ENCODE measurements at places on chromosomes 13 and 19. TPM values are rescaled to one million over a fixed set of nuclear protein-coding genes. Genes with fewer than 3 reads are reported as not detected.

DNA sequence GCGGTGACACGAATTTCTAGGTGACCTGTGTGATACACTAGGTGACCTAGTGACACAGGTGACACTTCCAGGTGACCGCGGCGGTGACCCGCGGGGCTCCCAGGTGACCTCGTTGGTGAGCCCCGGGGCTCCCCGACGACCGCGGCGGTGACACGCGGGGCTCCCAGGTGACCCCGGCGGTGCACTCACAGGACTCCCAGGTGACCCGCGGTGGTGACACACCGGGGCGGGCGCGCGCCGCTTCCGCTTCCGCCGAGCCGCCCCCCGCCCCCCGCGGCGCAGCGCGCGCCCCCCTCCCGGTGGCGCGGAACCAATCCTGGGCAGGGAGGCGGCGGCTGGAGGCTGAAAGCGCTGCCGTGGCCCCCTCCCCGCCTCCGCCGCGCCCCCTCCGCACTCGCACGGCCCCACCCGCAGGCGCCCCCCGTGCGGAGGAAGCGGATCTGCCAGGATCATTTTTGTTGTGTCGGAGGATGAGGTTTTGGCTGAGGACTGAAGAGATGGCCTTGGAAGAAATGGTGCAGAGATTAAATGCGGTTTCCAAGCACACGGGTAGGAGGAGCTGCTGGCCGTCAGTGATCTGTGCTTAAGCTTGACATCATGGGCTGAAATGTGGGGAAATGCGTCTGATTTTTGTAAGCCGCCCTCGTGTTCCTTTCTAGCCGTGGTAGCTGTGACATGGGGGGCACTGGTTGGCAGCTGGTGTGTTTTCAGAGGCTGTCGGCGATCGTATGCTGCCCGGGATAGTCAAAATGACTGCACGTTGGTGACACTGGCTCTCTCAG, at the start of gene MCF2L:
Gene MCF2L (plus strand): TSS at position 305 of the 782 bp plus-strand sequence. CDS start 166 bp downstream, at position 471.
- no peak for DNase-seq

DNA sequence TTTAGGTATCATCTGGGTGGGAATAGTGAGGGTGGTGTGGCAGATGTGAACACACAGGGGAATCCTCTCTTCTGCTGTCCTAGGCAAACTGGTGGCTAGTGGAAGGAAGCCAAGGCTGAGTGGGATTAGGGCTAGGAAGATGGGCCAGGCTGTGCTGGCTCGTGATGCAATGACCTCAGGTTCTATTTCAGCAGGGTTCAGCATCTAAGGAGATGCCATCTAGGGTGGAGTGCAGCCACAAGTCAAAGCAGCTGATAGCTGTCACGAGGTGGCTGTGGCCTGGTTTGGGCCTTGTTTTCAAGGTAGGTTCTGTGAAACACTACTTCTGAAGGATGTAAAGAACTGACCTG, 21.6 kb downstream of the ARL11 start:
- DNase-seq, result no peak

DNA sequence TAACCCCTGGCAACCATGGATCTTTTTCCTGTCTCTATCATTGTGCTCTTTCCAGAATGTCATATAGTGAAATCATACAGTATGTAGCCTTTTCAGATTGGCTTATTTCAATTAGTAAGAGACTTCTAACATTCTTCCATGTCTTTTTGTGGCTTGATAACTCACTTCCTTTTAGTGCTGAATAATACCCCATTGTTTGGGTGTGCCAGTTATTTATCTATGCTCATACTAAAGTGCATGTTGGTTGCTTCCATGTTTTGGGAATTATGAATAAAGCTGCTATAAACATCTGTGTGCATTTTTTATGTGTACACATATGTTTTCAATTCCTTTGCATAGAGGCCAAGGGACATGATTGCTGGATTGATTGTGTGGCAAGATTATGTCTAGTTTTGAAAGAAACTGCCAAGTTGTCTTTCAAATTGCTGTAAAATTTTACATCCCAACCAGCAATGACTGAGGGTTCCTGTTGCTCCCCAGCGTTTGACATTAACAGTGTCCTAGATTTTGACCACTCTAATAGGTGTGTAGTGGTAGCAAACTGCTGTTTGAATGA, 358.9 kb downstream of the ITGBL1 start:
- no peak for DNase-seq

DNA sequence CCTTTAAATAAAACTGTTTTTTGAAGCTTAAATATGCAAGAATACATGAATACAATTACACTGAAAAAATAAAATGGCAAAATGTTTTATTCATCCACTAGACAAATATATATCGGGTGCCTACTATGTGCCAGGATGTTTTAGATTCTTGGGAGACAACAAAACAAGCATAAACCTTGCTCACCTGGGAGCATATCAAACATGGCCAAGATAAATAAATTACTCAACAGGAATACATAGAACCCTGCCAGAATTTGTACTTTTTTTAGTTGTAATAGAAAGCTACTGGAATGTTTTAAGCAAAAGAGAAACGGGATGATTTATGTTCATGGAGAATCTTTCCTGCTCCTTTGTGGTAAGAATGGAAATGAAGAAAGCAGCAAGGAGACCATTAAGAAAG, 2358.5 kb upstream of the PCDH20 start:
- no peak for DNase-seq

DNA sequence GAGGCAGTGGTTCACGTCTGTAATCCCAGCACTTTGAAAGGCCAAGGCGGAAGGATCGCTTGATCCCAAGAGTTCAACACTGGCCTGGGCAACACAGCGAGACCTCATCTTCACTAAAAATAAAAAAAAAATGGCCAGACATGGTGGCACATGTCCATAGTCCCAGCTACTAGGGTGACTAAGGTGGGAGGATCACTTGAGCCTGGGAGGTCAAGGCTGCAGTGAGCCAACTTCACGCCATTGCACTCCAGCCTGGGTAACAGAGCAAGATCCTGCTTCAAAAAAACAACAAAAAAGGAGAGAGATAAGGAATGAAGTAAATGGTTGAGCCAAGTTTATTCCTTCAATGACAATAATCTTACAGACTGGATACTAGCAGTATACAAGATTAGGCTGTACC, 21.3 kb downstream of the TBC1D4 start:
- DNase-seq, result no peak

The PLIN5 gene
- not detected for total RNA-seq

The CC2D1A gene
- 36.0 TPM for total RNA-seq

The ZNF846 gene
- 23.7 TPM for total RNA-seq

The KIR2DL3 gene
- total RNA-seq, result not detected

Measured in glomerular endothelial cell (primary cell).